Epithelial cell of prostate (primary cell): ENCODE measurements at places on chromosomes 4 and X.

- DNase-seq: no peak
These were observed 344.4 kb downstream of the RAPGEF2 start for GRCh38 chr4:159447296-159447695.

- DNase-seq: no peak
These were observed 23.1 kb upstream of the GATB start for GRCh38 chr4:151783867-151784266.

GRCh38 chr4:15400226-15400625, 27.6 kb upstream of the C1QTNF7 start:
- DNase-seq: no peak

- DNase-seq: peak; percentile 61
These were observed 85.3 kb downstream of the ZNF518B start for GRCh38 chr4:10371869-10372471.

GRCh38 chr4:182235021-182235795, 8.0 kb upstream of the TENM3 start:
- DNase-seq: no peak

- DNase-seq: no peak
These were observed 115.6 kb upstream of the NKX1-1 start for GRCh38 chr4:1521821-1522361.
